GDM1 (cell line): ENCODE measurements at places on chromosomes 3 and 15.

- DNase-seq: no peak
These were observed 29.4 kb downstream of the MELTF start for GRCh38 chr3:197000211-197000610.

DNA sequence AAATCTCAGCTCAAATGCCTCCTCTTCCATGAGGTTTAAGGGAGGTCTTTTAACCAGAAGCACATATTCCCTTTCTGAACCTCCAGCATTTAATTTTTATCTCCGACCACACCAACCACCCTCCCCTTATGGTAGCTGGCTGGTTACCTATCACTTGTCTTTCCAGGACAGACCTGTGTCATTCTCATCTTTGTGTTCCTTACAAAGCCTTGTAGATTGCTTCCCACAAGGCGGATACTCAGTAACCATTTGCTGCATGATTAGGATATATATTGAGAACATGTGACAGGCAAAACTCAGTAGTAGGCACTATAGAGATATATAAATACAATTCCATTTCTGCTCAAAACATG is 119.5 kb downstream of the RPL22L1 start:
- DNase-seq: no peak

- DNase-seq: no peak
These were observed 75.8 kb downstream of the RSRC1 start for GRCh38 chr3:158185711-158186110.

DNA sequence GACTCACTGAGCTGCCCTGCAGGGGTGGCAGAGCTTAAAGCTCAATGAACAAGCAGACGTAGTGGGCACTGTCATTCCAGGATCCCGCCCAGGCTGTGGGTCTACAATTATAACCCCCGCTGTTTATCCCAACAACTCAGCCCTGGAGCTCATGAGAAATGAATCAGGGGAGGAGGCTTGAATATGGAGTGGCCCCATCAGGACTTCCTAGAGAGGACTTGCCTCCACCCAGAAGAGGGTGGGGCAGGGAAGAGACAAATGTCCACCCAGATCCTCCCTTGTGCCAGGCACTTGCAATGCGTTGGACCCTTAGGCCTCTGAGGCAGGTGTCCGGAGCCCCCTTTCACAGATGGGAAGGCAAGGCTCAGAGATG is 33.0 kb downstream of the SLC6A20 start:
- DNase-seq: no peak

- no peak for DNase-seq
These were observed 54.3 kb upstream of the THSD4 start for GRCh38 chr15:71060983-71061382.

GRCh38 chr3:38644016-38644661 is 5.3 kb downstream of the SCN5A start:
- no peak for DNase-seq

DNA sequence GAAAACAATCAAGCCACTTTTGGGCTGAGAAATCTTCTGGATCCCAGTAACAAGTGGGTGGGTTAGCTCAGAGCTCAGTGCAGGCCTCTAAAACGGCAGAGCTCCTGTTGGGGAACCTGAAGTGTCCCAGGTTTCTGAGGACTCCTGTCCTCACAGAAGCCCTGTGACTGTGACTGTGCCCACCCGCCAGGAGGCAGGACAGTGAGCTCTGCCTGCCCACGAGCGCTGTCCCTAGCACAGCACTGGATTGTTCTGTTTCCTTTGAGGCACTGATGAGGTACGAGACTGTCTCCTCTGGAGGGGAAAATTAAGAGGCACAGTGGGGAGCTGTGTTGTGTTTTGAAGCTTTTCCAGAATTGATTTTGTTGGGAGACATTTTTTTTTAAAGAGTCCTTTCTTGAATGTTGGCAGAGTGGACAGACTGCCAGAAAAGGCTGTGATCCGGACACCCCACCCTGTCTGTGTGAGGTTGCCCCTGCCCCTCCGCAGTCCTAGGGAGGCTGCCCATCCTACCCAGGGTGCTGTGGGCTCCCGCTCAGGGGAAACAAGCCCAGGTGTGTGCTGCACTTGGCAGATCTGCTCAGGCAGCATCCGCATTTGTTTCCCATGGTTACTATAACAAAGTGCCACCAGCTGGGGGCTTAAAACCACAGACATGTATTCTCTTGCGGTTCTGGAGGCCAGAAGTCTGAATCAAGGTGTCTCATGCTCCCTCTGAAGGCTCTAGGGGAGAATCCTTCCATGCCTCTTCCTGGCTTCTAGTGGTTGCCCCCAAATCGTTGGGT is 66.6 kb upstream of the LARS2 start:
- no peak for DNase-seq

- no peak for DNase-seq
These were observed 262.4 kb upstream of the PROK2 start for GRCh38 chr3:72047221-72047871.

GRCh38 chr3:127630811-127631714 is 2.1 kb downstream of the PODXL2 start:
- no peak for DNase-seq

DNA sequence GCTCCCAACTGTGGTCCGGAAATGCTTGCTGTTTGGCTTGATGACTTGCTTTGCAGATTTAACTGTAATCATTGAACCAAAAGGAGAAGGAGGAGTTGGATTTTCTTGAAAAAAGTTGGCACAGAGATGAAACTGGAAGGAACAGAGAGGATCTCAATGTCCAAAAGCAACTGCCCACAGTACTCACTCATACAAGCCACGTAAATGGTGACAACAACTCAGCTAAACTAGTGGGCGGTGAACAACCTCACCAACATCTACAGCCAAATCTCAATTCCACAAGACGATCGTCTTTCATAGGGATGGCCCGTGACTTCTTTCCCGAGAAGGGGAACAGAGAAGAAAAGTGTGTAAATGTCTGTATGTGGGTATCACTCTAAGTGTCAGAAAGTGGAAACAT is 48.1 kb downstream of the MYO5C start:
- no peak for DNase-seq

- no peak for DNase-seq
These were observed 53.3 kb downstream of the OSBPL10 start for GRCh38 chr3:31927811-31928210.

GRCh38 chr3:45398178-45398577 is 9.8 kb downstream of the LARS2 start:
- no peak for DNase-seq

- no peak for DNase-seq
These were observed 85.7 kb downstream of the ST6GAL1 start for GRCh38 chr3:187015903-187016638.

GRCh38 chr15:50880651-50881114 is 27.8 kb upstream of the AP4E1 start:
- no peak for DNase-seq

DNA sequence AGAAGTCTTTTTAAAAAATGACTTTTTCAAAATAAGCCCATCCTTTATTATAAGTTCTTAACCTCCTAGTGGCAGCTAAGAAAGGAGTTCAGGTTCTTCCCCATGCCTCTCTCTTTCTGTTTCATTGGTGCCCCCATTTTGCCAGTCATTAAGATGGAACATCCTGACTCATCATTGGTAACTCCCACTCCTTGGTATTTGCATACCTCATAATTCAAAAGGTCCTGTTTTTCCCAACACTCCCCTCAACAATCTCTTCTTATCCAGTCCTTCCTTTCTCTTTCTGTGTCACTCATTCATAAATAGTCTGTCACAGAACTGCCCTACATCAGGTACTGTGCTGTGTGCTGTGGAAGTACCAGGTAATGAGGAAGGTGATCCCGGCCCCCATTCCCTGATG is 394.0 kb downstream of the FOXP1 start:
- DNase-seq: no peak

DNA sequence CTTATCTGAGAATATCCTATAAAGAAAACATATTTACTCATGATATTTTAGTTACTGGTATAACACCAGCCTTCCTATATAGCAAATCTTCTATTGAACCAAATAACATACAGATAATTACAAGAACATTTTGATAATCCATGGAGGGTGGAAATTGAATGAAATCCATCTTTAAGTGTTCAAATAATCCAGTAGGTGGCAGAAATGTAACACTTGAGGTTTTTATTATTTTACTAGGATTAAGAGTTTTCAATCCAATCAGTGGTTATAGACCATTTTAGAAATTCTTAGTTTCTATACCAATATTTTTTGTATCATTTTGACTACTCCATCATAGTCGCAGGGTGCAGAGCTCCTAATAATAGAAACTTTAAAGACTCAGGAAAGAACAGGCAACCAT is 101.9 kb upstream of the KCNH8 start:
- DNase-seq: no peak

- no peak for DNase-seq
These were observed 26.4 kb upstream of the ZBED2 start for GRCh38 chr3:111621535-111621934.

GRCh38 chr3:178370387-178370786 is 165.8 kb upstream of the KCNMB2 start:
- no peak for DNase-seq

GRCh38 chr3:66037986-66038369 is 740 bp downstream of the MAGI1 start:
- DNase-seq: no peak

- DNase-seq: no peak
These were observed 54.8 kb downstream of the CCDC54 start for GRCh38 chr3:107432013-107432515.

DNA sequence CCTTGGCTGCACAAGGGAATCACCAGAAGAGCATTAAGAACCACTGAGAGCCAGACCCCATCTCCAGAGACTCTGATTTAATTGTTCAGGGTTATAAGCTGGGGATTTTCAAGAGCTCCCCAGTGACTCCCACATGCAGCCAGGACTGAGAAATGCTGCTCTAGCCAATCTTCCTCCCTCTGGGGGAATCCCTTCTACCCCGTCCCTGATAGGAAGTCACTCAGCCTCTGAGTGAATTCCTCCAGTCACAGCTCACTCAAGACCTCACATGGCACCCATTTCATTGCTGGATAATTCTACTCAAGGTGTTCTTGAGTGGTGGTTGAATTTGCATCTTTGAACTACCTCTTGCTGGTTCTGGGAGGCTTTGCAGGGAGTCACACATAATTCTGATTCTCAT is 10.7 kb downstream of the CCR3 start:
- no peak for DNase-seq

DNA sequence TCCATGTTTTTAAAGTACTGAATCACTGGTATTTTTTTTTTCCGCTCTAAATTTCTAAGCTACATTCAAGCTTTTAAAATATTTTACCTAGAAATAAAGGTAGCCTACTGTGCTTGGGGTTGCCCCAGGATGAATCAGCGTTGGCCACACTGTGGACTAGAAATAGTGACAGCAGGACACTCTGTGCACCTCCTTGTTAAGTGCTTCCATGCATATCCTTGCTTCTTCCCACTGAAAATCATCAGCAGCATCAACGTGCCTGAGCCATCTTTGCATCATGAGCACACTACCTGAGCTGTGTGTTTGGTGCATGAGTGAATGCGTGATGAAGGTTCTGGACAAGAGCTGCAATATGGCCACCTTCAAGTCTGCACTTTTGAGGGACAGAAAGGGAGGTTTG is 142.0 kb upstream of the SLC2A2 start:
- no peak for DNase-seq

DNA sequence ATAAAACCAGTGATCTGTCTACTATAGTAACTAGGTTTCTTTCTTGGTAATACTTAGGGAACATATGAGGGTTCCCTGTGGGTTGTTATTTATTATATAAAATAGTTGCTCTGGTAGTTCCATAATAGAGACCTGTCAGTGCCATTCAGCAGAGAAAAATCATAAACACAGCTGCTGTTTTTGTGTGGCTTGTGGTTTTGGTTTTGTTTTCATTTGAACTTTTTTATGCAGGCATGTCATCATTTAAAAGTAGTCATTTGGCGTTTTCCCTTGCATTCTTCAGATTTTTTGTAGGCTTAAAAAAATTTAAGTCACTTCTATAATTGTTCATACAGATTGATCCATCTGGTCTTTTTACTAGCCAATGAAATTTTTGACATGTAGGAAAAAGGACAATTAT is 47.9 kb downstream of the PIK3CA start:
- no peak for DNase-seq

DNA sequence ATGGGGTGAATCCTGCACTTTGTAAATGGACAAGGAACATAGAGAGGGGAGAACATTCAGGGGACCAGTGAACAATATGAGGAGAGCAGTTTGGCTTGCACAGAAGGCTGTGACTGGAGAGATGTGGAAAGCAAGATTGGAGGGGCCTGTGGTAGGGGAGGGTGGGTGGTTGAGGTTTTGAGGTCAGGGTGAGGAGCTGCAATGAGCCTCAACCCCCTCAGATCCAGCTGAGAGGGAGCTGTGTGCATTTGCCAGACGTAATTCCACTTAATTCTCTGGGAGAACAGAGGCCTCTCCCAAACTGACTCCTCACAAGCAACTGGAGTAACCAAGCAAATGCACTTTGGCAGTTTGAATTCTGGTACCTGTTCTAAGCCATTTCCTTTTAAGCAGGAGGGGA is 253.1 kb upstream of the TRIM42 start:
- no peak for DNase-seq

DNA sequence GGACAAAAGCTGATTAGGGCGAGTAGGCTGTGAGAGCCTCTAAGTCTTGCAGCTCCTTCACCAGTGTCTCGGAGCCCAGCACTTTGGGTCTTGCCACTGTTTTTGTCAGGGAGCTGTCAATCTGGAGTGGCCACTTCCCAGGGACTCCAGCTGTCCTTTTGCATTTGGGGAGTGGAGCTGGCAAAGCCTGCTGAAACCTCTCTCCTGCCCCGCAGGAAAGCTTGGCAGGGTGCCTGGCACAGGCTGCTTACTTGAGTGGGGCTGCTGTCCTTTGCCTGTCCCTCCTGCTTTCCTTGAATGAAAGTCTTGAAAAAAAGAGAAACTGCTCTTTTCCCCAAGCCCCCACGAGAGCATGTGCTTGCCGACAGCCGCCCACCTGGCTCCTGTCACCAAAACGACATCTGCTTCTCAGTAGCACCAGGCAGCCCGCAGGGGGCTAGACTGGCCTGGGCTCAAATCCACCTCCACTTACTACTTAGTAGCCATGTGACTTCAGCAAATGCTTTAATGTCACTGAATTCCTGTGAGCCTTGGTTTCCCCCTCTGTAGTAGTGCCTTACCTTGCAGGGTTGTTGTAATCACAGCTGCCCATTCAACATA is 13.7 kb downstream of the USP13 start:
- DNase-seq: no peak

- no peak for DNase-seq
These were observed 503.0 kb downstream of the NTRK3 start for GRCh38 chr15:87753539-87753938.

- DNase-seq: no peak
These were observed 130.0 kb downstream of the DMXL2 start for GRCh38 chr15:51492528-51492927.
